Caco-2 (cell line): ENCODE measurements at places on chromosomes 12 and 14.

- H3K4me3 ChIP-seq, result no peak overlapping the region
- no peaks in the 10 kb centered on the region for H3K27me3 ChIP-seq
- H3K36me3 ChIP-seq, result no peaks in the 10 kb centered on the region
Measured at GRCh38 chr12:88339966-88340365, 197.9 kb downstream of the TMTC3 start.

DNA sequence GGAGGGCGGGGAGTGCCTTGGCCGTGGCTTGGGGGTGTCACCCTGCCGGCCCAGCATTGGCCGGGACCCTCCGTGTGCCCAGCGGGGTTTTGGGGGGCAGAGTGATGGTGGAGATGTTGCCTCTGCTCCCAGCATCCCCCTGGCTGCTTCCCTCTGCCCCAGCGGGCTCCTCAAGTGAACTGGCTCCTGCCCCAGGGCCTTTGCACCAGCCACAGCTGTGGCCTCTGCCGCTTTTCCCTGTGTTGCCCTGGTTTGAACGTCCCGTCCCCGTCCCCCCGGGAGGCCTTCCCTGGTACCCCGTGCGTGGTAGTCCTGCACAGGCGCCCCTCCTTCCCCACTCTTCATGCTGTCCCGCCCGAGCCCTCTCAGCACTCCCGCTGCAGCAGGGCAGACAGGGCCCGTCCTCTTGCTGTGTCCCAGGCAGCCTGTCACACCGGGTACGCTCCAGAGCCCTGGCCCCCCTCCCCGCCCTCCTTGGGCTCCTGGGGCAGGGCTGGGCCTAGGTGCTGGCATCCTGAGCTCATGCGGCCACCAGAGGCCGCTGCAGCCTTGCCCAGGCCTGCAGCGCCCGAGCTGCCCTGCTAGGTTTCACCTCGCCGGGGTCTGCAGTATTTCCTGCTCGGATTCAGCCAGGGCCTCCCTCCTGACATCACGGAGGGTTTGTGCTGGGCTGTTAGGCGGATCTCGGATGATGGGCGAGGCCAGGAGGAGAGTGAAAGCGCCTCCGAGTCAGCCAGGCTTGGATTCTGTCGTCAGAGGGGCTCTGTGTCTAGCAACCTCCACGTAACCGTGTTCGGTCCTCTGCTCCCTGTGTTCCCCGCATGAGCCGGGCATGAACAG is 9.5 kb downstream of the NOC4L start:
- H3K27ac ChIP-seq, result no peak overlapping the region
- H3K4me3 ChIP-seq, result no peak overlapping the region
- H3K4me1 ChIP-seq, result no peaks in the 10 kb centered on the region
- peaks cover 7% of the 10 kb centered on the region for H3K36me3 ChIP-seq
- no peaks in the 10 kb centered on the region for H3K27me3 ChIP-seq

GRCh38 chr12:80241576-80242273 is 142.4 kb downstream of the OTOGL start:
- no peak overlapping the region for H3K4me3 ChIP-seq
- H3K4me1 ChIP-seq, result no peaks in the 10 kb centered on the region
- H3K27ac ChIP-seq, result no peak overlapping the region
- H3K27me3 ChIP-seq, result no peaks in the 10 kb centered on the region
- DNase-seq, result no peak
- no peaks in the 10 kb centered on the region for H3K36me3 ChIP-seq

- no peaks in the 10 kb centered on the region for H3K4me1 ChIP-seq
- no peaks in the 10 kb centered on the region for H3K36me3 ChIP-seq
- no peaks in the 10 kb centered on the region for H3K27me3 ChIP-seq
- H3K27ac ChIP-seq, result no peak overlapping the region
- DNase-seq, result no peak
Measured at GRCh38 chr12:82437744-82438143, 79.4 kb downstream of the METTL25 start.

DNA sequence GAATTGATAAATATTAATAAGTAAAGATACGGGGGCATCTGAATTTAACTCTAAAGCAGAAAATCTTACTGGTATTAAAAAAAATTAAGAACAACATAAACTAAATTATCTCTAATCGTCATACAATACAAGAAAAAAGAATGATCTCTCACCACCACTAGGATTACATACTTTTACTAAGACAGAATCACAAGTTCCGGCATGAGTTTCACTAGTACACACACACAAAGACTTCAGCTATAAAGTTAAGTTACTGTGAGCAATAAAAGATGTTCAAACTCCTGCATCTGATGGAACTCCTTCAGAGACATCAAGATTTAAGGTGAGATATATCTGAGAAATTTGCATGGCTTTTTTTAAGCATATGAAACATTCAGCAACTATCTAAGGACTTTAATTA is 21.9 kb downstream of the CEP128 start:
- no peaks in the 10 kb centered on the region for H3K4me1 ChIP-seq
- H3K27ac ChIP-seq, result no peak overlapping the region
- H3K36me3 ChIP-seq, result no peaks in the 10 kb centered on the region; the same call in 1 of the 2 replicates
- no peaks in the 10 kb centered on the region for H3K27me3 ChIP-seq

DNA sequence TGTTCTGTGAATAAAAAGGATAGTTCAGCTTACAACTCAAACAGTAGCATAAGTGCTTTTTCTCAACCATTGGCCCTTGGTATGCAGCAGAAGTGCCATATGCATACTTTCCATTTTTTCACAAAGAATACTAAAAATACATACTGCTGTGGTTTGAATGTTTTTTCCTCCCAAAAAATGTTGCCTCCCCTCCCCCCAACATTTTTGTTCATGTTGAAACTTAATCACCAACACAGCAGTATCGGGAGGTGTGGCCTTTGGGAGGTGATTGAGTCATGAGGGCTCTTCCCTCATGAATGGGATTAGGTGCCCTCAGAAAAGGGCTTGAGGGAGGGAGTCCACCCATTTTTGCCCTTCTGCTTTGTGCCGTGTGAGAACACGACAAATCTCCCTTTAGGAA is 198.6 kb downstream of the ESR2 start:
- no peaks in the 10 kb centered on the region for H3K27me3 ChIP-seq
- no peak overlapping the region for H3K27ac ChIP-seq
- H3K4me3 ChIP-seq, result no peak overlapping the region
- H3K36me3 ChIP-seq, result no peaks in the 10 kb centered on the region

GRCh38 chr14:54822685-54823084 is 79.9 kb downstream of the GCH1 start:
- H3K4me3 ChIP-seq, result no peak overlapping the region
- H3K27me3 ChIP-seq, result no peaks in the 10 kb centered on the region
- no peak overlapping the region for H3K27ac ChIP-seq
- DNase-seq, result no peak
- H3K4me1 ChIP-seq, result no peaks in the 10 kb centered on the region
